Activated CD4-positive, CD25-positive, alpha-beta regulatory T cell treated with anti-CD3 and anti-CD28 coated beads, Interleukin-2, amount 50 U/mL, for 16 hours (primary cell): ENCODE measurements at places on chromosomes 2 and 18.

- no peak for DNase-seq
These were observed 334.8 kb downstream of the CELF4 start for GRCh38 chr18:37230768-37231167.

GRCh38 chr18:42447688-42448087, 492.7 kb downstream of the PIK3C3 start:
- DNase-seq = no peak

- DNase-seq = no peak
These were observed 50.7 kb upstream of the PAIP2B start for GRCh38 chr2:71277536-71278103.

DNA sequence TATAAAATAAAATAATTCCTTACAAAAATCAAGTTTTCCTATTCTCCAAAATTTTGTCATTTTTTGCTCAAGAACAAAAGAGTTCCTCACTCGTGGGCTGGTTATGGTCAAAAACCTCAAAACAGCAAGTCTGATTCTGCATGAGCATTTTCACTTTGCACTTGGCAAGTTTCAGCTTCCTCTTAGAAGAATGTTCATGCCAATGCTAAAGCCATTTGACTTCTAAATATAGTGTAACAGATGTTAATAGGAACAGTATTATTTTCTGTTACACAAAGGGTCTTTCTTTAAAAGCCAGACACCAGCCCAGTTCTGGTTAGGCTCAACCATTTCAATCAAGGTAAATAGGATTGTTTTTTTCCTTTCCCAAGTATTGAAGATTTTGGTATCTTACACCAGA, 261.3 kb upstream of the CCDC68 start:
- DNase-seq = no peak

- DNase-seq = peak; percentile 23
These were observed 3.1 kb upstream of the GMPPA start for GRCh38 chr2:219495531-219496122.

GRCh38 chr18:13382366-13382953, 163.9 kb downstream of the LDLRAD4 start:
- no peak for DNase-seq

DNA sequence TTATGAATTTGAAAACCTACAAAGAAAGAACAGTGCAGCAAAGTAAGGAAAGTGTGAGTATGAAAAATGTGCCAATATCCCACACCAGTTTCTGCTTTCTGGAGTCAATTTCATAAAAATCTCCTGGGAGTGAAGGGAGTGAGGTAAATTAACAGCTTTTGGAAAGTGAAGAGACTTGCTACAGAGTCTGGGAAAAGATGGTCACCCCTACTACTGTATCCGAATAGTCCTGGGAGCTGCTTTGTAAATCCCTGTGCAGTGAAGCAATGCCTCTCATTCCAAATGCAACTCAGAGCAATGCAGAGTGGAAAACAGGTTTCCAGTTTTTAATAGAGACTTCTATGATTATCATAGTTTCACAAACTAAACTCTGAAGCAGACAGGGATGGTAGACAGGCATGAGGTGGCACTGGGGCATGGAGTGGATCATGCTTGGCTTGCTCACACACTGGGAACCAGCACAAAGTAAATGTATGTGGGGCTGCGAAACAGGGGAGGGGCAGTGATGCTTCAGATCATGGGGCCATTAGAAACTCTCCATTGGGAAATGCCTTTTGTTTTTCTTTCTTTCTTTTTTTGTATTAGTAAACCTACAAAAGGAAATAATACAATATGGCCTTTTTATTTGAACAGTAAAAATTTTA, 10.6 kb downstream of the COL5A2 start:
- DNase-seq = no peak

DNA sequence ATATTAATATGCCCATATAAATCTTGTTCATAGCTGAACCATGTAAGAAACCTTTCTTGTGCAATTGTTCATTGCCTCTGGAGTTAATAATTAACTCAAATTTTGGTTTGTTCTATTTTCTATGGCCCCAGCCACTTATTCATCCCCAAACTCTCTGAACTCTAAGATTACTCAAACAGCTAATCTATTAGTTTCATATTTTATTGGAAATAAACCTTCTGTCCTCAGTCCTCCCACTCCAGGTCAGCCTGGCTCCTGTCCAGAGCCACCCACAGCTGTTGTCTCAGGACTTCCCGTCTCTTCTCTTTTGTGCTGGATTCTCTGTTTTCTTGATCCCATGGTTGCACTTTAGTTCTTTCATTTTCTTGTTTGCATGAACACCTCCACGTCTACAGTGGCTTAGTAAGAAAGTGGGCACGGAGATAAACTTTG, 4.4 kb upstream of the RNF103 start:
- no peak for DNase-seq

DNA sequence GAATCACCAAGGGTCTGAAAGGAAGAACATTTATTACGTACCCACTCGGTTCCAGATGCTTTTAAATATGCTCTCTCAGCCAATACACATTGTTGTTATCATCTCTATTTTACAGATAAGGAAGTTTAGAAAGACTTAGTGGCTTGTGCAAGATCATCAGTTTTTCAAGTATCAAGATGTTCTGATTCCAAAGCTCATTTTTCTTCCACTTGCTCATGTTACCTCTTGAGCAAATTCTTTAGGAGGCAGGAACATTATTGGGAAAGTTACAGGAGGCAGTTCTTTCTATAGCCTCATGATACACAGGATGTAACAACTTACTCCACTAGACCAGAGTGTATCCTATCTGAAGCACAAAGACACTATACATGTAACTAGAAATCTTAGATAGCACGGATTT, 65.0 kb upstream of the MMADHC start:
- no peak for DNase-seq

- DNase-seq = no peak
These were observed 92.0 kb downstream of the ARMC9 start for GRCh38 chr2:231290321-231291015.

DNA sequence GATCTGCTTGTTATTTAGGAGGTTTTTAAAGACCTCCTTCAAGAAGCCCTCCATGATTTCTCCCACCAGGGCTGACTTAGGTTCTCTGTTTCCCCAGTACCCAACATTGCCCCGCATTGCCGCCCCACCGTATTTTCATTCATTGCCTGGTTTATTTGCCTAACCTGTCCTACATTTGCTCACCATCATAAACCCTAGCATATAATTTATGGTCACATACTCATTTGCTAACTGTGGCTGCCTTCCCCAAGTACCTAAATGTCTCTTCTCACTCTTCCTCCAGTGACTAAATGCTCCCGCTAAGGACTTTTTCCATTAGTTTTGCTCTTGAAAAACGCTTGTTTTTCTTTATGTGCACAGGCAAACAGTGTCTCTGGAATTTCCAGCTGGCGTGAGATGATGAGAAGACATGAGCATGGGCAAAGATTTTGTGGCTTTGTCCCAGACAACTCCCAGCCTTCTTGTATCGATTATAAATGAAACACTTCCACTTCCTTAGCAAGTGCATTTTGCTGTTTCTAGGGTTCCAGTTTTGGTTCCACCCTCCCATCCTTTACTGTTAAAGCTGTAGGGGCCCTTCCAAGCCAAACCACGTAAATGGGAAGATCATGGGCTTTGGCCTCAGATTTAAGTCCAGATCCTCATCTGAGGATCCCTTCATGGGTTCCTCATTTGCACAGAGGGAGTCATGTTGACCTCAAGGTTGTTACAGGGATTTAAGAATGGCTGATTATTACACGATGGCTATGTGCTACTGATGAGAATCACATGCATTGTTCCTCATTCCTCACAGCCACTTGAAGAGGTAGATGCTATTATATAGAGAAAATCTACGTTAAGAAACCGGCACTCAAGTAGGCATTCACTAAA, 21.0 kb upstream of the ARMC9 start:
- no peak for DNase-seq

DNA sequence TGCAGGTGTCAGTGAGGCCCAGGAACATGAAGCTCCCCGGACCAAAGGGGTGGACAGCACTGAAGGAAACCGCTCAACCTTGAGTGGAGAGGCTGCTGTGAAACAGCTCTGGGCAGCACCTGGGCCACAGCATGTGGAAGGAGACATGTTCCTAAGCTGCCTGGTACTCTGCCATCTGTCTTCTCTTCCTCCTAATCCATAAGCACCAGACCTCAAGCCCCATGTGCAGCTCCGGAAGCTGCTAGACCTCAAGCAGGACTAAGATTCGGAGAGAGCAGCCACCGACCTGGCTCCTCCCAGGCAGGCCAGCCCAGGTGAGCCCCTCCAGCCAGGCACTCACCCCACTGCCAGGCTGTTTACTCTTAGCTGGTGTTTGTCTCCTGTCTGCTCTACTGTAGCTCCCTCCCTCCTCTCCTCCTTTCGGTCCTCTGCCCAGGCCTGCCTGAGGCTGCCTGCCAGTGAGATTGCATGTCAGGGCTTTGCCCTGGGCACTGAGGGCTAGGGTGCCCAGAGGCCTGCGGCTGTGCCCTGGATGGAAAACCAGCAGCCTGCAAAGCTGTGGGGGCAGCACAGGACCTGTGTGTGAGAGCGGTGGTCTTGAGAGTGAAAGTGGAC, 53.7 kb downstream of the BCL11A start:
- DNase-seq = no peak

DNA sequence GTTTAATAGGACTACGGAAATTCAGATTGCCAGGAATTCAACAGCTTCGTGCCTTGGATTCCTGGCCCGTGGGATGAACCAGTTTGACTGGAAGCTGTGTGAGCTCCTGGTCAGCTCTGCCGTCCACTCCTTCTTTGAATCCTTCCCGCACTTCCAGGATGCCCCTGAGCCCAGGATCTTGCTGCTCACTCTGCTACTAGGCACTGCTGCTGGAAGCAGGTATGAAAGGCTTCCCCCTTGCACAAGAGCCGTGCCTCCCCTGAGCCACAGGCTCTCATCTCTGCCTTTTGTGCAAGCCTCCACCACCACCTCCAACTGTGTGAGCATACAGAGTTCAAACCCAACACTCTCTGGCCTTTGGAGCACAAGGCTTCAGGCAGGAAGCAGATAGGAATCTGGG, 34.9 kb downstream of the EN1 start:
- no peak for DNase-seq

- DNase-seq = no peak
These were observed 209.2 kb upstream of the APCDD1 start for GRCh38 chr18:10245031-10245845.

- no peak for DNase-seq
These were observed 3.8 kb downstream of the CATIP start for GRCh38 chr2:218360453-218360852.

DNA sequence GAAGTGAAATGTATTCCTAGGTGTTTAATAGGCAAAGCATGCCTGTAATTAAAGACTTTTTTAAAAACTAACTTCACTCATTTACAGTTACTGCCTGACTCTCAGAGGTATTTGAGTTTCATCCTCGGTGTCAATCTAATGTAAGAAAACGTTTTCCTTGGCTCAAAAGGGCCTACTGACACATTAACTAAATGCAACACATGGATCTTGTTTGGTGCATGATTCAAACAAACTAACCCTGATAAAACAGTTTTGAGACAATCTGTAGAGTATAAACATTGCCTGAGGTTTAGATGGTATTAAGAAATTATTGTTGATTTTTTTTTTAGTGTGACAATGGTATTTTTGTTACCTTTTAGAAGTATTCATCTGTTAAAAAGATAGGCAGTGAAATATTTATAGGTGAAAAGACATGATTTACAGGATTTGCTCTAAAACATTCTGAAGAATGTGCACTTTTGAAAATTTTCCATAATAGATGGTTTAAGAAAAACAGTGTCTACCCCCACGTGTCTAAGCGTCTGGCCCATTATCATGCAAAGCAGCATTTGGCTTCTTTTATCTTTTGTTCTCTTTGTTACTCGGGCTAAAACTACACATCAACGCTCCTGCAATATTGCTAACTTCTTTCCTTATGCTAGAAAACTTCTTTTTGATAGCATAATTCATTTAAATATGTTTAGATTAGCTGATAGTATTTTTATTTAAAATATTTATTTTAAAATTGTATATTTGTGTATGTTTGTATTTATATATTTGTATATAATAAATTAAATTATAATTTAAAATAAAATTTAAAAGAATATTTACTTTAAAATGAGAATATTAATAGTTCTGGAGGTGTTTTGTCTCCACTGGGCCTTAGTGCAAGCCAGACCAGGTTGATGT, 160.2 kb upstream of the NDUFV2 start:
- DNase-seq = no peak

GRCh38 chr2:16507655-16508489, 157.8 kb downstream of the CYRIA start:
- no peak for DNase-seq

- no peak for DNase-seq
These were observed 141.4 kb upstream of the PIEZO2 start for GRCh38 chr18:11290786-11291185.

- DNase-seq = no peak
These were observed 40.8 kb upstream of the GRB14 start for GRCh38 chr2:164662066-164662465.

GRCh38 chr2:68391099-68391498, 26.0 kb downstream of the PLEK start:
- DNase-seq = no peak

DNA sequence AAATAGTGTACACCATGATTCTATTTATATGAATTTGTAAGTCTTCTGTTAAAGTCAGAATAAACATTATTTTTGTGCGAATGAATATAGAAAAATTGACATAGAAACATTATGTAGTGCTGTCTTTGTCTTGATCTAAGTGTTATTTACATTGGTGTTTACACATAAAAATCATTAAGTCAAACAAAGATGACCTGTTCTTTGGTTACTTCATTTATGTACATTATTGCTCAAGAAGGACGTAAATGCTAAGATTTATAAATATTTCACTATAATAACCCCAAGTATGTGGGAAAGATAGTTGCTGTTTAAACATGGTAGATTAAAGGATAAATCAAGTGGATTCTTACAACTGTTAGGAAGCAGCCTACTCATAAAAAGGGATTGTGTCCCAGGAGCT, 536.8 kb upstream of the DSEL start:
- DNase-seq = no peak

- DNase-seq = no peak
These were observed 46.5 kb downstream of the PTGR3 start for GRCh38 chr18:75162467-75162866.

DNA sequence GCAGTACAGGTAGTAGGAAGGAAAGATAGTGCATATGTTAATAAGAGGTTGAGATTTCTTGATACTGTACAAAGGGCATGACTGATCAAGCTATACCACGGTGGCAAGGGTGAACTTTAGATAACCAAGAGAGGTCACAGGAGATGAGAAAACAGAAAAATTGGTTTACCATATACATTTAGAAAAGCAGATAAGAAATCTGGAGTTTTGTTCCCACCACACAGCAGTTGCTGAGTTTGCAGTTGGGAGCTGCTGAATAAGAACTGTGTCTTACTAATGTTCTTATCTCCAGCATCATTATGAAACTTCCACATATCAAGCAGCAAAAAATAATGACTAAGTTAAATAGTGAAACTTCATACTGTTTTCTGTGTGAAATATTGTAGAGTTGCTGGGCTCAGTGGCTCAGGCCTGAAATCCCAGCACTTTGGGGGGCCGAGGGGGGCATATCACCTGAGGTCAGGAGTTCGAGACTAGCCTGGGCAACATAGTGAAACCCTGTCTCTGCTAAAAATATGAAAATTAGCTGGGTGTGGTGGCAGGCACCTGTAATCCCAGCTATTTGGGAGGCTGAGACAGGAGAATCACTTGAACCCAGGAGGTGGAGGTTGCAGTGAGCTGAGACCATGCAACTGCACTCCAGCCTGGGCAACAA, 12.0 kb upstream of the IMPACT start:
- no peak for DNase-seq

GRCh38 chr2:86298411-86299390, 38.7 kb downstream of the REEP1 start:
- no peak for DNase-seq
